ENCODE measurements at places on chromosomes 6 and 20. TPM values are rescaled to one million over a fixed set of nuclear protein-coding genes. Genes with fewer than 3 reads are reported as not detected.

- DNase-seq, result no peak
Observed at GRCh38 chr20:56582542-56582941, 46.6 kb upstream of the TFAP2C start.

Gene EFCAB8
- total RNA-seq, result 1.3 TPM

- no peak for DNase-seq
Observed at GRCh38 chr6:155142168-155143028, 121.4 kb upstream of the CLDN20 start.

Gene NKAIN4
- total RNA-seq, result not detected

DNA sequence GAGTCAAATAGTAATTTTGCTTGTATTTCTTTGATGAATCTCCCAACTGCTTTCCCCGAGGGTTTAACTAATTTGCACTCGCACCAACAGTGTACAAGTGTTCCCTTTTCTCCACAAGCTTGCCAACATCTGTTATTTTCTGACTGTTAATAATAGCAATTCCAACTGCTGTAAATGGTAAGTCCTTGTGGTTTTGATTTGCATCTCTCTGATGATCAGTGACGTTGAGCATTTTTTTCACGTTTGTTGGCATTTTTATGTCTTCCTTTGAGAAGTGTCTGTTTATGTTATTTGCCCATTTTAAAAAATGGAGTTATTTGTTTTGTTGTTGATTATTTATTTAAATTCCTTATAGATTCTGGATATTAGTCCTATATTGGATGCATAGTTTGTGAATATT, 399.8 kb upstream of the MAN1A1 start:
- DNase-seq, result no peak

Gene OR2H1
- total RNA-seq, result not detected

- DNase-seq, result no peak
Observed at GRCh38 chr6:27295301-27296079, 16.6 kb downstream of the POM121L2 start.

Gene LEMD2
- 125 TPM for total RNA-seq
